Dermis microvascular lymphatic vessel endothelial cell (primary cell): ENCODE measurements at places on chromosomes 5 and 9. TPM values are rescaled to one million over a fixed set of nuclear protein-coding genes. Genes with fewer than 3 reads are reported as not detected.

- no peak for DNase-seq
These were observed 78.3 kb upstream of the IL17B start for GRCh38 chr5:149457393-149457763.

- DNase-seq, result no peak
These were observed 4.5 kb downstream of the HEMGN start for GRCh38 chr9:97933297-97933998.

DNA sequence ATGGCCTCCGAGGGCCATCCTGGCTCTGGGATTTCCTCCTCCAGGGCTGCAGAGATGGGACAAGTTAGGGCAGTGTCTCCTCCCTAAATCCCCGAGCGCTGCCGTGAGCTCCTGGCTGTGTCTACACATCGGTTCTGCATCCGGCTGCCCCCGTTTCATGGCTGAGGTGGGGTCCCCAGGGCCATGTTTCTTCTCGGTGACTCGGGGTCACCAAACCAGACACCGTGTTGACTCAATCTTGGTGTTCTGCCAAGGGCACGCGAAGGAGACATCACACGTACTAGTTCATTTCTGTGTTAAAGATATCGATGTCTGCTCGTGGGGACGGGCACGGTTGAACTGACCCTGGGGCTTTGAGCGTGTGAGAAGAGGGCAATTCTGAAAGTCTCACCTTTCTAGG, 60.7 kb downstream of the COL5A1 start:
- DNase-seq, result no peak

- DNase-seq, result no peak
These were observed 247.4 kb upstream of the RASA1 start for GRCh38 chr5:87020099-87020934.

The TLR4 gene
- 165 and 172 TPM in 2 replicates for total RNA-seq

DNA sequence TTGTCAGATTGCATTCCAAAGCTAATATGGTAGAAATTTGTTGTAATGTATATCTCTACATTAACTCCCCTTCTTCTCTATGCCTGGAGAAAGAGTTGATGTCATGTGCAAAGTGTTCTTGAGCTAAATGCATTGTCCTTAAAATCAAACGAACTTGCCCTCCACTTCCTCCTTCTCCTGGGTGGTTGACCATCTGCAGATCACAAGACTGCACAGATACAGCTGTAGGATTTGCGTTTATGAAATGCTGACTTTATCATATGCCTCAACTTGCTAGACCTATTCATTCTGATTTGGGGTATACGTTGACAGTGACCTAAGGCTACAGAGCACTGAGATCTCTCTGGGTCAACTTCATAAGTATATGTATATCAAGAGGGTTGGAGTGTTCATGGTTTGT, 8.3 kb downstream of the TRIM32 start:
- no peak for DNase-seq

DNA sequence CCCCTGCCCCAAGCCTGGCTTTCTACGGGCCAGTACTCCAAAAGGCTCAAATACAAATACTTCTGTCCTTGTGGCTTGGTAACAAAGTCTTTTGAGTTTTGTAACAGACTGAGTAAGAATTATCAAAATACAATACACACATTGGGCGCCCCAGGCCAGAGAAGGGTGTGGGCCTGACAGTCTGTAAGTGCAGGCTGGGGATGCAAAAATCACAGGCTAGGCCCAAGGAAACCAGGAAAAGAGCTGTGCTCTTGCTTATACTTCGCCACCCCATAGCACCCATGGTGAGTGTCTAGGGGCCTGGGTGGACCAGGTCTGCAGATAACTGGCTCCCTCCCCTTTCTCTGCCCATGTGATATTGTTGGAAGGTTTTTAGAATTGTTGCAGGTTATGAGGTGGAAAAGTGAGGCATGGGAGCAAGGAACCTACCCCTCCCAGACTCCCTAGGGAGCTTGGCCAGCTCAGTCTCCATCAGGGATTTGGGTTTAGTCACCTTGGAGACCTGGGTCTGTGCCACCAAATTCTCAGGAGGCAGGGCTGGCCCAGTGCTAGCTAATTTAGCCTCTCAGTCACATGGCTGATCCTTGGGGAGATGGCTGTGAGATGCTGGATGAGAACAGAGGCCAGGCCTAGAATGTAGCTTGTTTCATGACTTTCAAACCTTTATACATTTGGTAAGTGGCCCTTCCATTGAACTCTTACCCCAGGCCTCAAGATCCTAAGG, 72.9 kb downstream of the TARS1 start:
- no peak for DNase-seq

DNA sequence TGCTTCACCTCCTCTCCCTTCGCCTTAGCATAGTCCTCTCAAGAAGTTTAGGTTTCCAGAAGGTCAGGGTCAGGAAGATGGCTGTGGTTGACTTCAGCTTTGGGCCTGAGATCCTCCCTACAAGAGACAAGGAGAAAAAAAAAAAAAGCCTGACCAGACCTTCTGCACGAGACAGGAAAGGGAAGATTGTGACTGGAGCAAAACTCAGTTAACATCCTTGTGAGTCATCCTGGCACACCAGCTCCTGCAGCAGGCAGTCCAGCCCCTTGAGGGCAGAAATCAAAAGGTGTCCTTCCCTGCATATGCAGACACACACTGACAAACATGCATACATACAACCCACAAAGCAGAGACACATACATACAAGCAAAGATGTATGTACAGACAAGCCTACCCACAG, 18.0 kb upstream of the ENHO start:
- DNase-seq, result peak; percentile 74

DNA sequence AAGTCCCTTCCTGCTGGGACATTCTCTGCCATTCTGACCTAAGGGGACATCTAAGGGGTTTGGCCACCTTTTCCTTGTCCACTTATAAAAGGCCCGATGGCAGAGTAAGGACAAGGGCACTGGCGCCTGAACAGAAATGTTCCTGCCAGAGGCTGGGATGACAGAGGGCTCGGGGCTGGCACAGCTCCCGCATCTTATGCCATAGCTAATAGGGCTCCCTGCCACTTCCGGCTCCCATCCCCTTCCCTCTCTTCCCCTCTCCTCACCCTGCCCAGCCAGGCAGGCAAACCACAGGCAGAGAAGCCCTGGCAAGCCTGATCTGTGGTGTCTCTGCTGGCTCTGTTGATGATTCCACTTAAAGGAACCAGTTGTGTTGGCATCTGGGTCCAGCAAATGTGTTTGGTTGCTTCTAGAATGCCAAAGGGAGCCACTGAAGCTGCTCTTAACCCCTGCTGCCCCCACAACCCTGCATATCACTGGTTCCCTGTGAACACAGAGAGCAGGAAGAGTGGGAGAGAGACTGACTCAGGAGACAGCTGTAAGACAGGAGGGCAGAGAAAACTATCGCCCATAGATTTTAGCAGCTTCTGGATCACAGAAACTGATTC, 18.4 kb upstream of the ADRA1B start:
- no peak for DNase-seq

GRCh38 chr9:127599550-127599891, 12.6 kb upstream of the STXBP1 start:
- no peak for DNase-seq

DNA sequence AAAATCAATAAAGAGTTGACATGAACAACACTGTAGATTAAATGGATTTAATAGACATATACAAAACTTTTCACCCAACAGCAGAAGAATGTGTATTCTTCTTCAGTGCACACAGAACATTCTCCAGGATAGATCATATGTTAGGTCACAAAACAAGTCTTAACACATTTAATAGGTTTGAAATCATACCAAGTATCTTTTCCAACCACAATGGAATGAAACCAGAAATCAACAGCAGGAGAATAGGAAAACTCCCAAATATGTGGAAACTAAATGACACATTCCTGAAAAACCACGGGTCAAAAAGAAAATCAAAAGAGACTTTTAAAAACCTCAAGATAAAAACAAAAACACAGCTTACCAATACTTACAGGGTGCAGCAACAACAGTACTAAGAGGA, 790.1 kb upstream of the ZNF608 start:
- no peak for DNase-seq

GRCh38 chr5:4627131-4627530, 513.0 kb upstream of the ADAMTS16 start:
- no peak for DNase-seq

DNA sequence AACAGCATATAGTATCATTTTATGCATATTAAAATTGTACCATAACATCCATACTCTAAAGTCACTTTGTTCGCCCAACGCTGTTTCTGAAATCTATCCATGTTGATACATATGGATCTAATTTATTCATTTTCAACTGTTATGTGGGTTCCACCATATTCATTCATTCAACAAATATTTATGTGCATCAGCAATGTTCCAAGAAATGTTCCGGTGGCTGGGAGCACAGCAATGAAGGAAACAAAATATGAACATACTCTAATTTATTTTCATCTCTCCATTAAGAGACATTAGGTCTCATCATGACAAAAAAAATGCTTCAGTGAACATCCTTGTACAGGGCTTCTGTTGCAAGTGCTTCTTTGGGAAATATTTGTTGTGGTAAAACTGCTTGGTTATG, 75.4 kb downstream of the MARCHF3 start:
- no peak for DNase-seq
